ENCODE measurements at places on chromosomes 3 and 15. TPM values are rescaled to one million over a fixed set of nuclear protein-coding genes. Genes with fewer than 3 reads are reported as not detected.

Gene ARL6
- total RNA-seq, result 5.1 TPM

Gene GRK7
- not detected for total RNA-seq

Gene IQGAP1
- 493 TPM for total RNA-seq

Gene FEM1B
- 47.6 TPM for total RNA-seq

Gene GP5
- not detected for total RNA-seq

Gene CRABP1
- total RNA-seq, result not detected

Gene LTK
- total RNA-seq, result 0.51 TPM

Gene MYO1E
- total RNA-seq, result 86.1 TPM

Gene IQCH
- 1.5 TPM for total RNA-seq

Gene PLA2G4F
- total RNA-seq, result not detected

Gene AADACL2
- not detected for total RNA-seq

Gene STAB1
- 147 TPM for total RNA-seq

Gene EEF1AKMT4
- 5.5 TPM for total RNA-seq

Gene GREM1
- 1.1 TPM for total RNA-seq

Gene CHCHD4
- total RNA-seq, result 11.7 TPM

Gene CHRM5
- total RNA-seq, result not detected

Gene FBXO40
- 0.19 TPM for total RNA-seq

Gene PGBD4
- total RNA-seq, result 0.88 TPM

Gene FBN1
- 175 TPM for total RNA-seq

Gene GOLGA6A
- total RNA-seq, result not detected

Gene ALDH1L1
- total RNA-seq, result 281 TPM

Gene PIERCE2
- total RNA-seq, result 4.1 TPM

Gene GNAT1
- total RNA-seq, result not detected

Gene VIPR1
- 3.6 TPM for total RNA-seq

Gene SLC22A14
- total RNA-seq, result not detected

Gene ATP8B4
- total RNA-seq, result 75.3 TPM

Gene IL1RAP
- 10.0 TPM for total RNA-seq

Gene PRR20G
- not detected for total RNA-seq

Gene SNX22
- 1.0 TPM for total RNA-seq

Gene LRRC31
- not detected for total RNA-seq

Gene SNTN
- not detected for total RNA-seq

Gene SLC28A1
- total RNA-seq, result not detected

Gene FOXB1
- not detected for total RNA-seq

Gene ANKUB1
- not detected for total RNA-seq

Gene SELENOK
- 34.7 TPM for total RNA-seq

Gene PLEKHO2
- 31.3 TPM for total RNA-seq

Gene BDH1
- 20.5 TPM for total RNA-seq

Gene PSTPIP1
- 6.7 TPM for total RNA-seq

Gene OR5H15
- total RNA-seq, result not detected

Gene FRMD4B
- 70.0 TPM for total RNA-seq

Gene ST8SIA2
- not detected for total RNA-seq

Gene SH3GL3
- not detected for total RNA-seq

Gene PLCH1
- total RNA-seq, result not detected

Gene PLAAT1
- 0.66 TPM for total RNA-seq

Gene ALDH1A2
- total RNA-seq, result 7.7 TPM

Gene CEMIP
- total RNA-seq, result not detected

Gene ARL14
- total RNA-seq, result not detected

Gene SERINC4
- total RNA-seq, result not detected

Gene CCDC54
- total RNA-seq, result not detected

Gene TMEM158
- 0.51 TPM for total RNA-seq

Gene ASB14
- not detected for total RNA-seq

Gene RNF7
- 80.8 TPM for total RNA-seq

Gene FEZF2
- not detected for total RNA-seq

Gene POPDC2
- total RNA-seq, result 2.9 TPM

Gene GPR149
- total RNA-seq, result not detected

Gene VPS8
- 65.6 TPM for total RNA-seq

Gene ATP13A5
- not detected for total RNA-seq

Gene COLQ
- 2.4 TPM for total RNA-seq

Gene STRA6
- not detected for total RNA-seq

All from subcutaneous adipose tissue (tissue), 4 donors.